IPS-NIHi11 (cell line): ENCODE measurements at places on chromosomes 6 and 20.

DNA sequence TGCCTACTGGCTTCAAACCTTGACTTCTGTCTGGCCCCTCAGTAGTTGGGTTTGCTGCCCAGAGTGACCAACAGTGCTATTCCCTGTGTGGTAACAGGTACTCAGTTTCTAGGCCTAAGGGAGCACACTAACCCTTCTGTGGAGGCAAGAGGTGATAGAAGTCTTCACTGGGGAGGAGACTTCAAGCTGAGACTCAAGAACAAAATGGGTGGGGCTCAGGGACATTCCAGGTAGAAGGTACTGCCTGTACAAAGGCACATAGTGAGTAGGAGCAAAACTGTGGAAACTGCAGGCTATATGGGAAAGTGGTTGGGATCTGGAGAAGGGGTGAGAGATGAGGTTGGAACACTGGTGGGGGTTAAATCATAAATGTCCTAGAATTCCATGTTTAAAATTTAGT, 2.3 kb upstream of the SCAND1 start:
- DNase-seq, result no peak

- no peak for DNase-seq
These were observed 192.0 kb upstream of the PLN start for GRCh38 chr6:118356054-118356453.

DNA sequence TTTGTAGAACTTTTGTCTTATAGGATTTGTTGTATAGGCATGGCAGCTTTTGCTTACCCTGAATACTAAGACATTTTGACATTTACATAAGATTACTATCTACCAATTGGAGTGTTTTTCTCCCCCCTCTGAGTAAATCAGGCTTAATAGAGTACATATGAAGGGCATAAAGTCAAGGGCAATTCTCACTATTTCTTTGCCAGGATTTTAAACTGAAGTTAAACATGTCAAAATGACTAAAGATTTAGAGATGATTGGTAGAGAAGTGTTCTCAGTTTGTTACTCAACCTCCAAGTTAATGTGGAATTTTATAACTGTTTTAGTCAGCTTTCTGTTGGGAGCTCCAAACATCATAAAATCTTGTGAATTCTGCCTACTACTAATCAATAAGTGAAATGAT, 157.8 kb downstream of the CDKAL1 start:
- no peak for DNase-seq

DNA sequence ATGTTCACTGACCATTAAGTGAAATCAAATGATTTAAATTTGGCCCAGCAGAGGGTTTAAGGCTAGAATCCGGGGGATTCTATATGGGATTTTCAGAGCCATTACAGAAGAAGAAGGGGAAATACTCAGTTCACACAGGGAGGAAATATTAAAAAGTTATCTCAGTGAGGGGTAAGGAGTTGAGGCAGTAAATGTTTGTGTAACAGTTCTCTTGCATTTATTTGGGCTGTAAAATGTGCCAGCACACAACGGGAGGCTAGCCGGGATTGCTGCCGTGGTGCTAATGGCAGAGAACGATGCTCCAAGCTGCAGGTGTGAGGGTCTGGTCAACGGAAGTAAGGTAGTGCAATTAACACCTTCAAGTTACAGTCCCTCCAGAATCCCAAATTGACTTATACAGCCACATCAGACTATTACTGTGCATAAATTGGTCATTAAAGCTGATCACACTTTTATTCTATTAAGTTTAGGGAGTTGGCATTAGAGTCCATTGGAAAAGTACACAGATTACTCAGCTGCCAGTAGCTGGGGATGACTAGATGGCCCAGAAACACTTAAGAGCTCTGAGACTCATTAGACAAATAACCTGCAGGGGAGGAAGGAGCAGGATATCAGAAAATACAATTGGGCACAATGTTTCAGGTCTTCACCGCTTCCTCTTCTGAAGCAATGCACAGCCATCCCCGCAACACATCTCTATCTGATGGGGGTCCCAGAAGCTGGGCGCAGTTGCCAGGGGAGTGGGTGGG, 31.3 kb downstream of the PPP1R3G start:
- no peak for DNase-seq

GRCh38 chr6:43782764-43783513, 12.9 kb downstream of the VEGFA start:
- DNase-seq, result no peak

- DNase-seq, result no peak
These were observed 145.1 kb downstream of the CLIC5 start for GRCh38 chr6:45870531-45870930.

- DNase-seq, result no peak
These were observed 30.7 kb upstream of the NAA20 start for GRCh38 chr20:19986419-19986818.

GRCh38 chr6:73870907-73871306, 174.9 kb downstream of the CD109 start:
- DNase-seq, result no peak

GRCh38 chr20:50584687-50585086, 74.5 kb downstream of the PTPN1 start:
- DNase-seq, result no peak

DNA sequence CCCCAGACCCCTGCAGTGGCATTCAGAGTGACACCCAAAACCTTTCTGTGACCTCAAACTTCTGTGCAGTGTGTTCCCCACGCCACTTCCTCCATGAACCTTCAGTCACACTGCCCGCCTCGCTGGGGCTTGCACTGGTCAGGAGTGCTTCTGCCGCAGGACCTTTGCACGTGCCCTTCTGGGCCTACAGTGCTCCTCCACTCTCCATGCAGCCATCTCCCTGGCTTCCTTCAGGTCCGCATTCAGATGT, 27.1 kb downstream of the SYNJ2 start:
- DNase-seq, result no peak

GRCh38 chr6:158815379-158815724, 3.8 kb downstream of the EZR start:
- DNase-seq, result no peak

DNA sequence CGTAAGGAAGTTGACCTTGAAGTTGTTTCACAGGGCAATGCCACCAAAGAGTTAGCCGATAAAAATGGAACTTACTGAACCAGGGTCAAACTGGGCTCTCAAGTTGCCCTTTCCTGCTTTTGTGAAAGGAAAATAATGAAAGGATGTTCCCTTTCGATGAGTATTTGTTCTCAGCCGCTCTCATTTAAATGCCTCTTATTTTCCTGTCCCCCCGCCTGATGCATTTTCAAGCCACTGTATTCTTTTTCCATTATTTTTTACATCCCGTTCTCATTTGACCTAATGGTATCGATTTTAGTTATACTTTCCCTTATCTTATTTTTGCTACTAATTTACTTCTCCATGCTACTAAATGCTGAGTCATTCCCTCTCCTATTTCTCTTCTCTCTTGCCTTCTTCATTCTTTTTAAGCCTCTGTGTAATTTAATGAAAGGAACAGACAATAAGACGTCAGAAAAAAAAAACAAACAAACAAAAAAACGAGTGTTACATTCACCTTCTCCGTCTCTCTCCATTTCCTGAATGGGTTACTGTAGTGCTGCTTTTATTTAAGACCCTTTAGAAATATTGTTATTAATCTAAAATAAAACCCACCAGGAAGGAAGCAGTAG, 655 bp upstream of the NDUFAF4 start:
- DNase-seq, result no peak

GRCh38 chr6:163992056-163992455, 577.5 kb downstream of the QKI start:
- no peak for DNase-seq
